ENCODE measurements at places on chromosomes 2 and 18. TPM values are rescaled to one million over a fixed set of nuclear protein-coding genes. Genes with fewer than 3 reads are reported as not detected.

LOXHD1 gene
- not detected for total RNA-seq

FOSL2 gene
- total RNA-seq = 31.4 TPM

GPBAR1 gene
- not detected for total RNA-seq

DCDC2C gene
- not detected for total RNA-seq

SLC4A5 gene
- total RNA-seq = not detected

Data from IMR-90 (cell line).